ENCODE measurements at places on chromosomes 5 and 9.

DNA sequence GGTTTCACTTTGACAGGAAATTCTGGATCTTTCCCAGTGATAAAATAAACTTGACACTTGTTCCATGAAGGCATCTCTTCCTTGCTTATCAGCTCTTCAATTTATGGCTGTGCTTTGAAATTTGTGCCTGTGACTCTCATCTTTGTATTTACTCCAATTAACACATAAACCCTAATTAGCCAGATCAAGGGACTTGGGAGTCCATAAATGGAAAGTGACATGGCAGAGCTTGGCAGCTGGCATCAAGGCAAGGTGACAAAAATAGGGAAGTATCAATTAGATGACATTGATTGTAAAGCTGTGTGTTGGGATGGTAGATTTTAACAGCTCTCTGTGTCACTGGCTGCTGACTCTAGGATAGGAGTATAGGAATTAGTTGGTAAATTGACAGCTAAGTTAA is 133.9 kb downstream of the PBX3 start:
- no peak for DNase-seq

- DNase-seq, result no peak
Measured at GRCh38 chr5:106363578-106363977, 1307.2 kb downstream of the EFNA5 start.

- DNase-seq, result no peak
Measured at GRCh38 chr9:82791692-82792091, 271.2 kb downstream of the RASEF start.

DNA sequence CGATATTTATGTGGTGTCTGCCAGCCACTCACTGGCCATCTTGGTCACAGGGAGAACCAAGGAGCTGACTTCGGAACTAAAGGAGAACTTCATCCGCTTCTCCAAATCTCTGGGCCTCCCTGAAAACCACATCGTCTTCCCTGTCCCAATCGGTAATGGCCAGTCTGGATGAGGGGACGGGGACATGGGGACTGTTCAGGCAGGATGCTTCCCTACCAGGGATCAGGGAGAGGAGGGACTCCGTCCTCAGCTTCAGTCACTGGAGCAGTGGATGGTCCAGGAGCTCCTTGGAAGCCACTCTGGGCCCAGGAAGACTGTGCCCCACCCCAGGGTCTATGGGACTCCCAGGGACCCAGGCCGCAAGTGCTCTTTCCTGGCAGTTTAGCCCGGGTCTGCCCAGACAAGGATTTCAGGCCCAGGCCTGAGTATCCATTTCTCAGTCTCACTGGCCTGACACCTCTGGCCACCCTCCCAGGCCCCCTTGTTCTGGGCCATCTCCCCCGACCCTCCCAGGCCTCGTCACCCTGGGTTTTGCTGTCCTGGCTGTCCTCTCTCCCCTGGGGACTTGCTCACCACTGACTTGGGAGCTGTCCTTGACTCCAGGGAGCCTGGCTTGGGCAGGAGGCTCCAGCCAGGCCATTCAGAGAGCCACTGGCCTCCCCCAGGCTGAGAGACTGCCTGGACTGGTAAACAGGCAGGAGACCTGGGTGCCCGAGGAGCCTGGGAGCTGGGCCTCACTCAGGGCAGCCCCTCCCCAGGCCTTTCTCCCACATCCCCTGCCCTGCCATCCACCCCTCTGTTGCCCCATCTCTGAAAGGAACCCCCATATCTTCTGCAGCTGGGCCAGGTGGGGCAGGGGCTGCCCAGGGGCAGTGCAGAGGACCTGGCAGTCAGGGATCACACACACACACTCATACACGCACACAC is 3.1 kb downstream of the LCN2 start:
- no peak for DNase-seq

GRCh38 chr9:3361116-3361515 is 164.7 kb downstream of the RFX3 start:
- no peak for DNase-seq

GRCh38 chr5:109910874-109911273 is 221.1 kb downstream of the MAN2A1 start:
- DNase-seq, result no peak

DNA sequence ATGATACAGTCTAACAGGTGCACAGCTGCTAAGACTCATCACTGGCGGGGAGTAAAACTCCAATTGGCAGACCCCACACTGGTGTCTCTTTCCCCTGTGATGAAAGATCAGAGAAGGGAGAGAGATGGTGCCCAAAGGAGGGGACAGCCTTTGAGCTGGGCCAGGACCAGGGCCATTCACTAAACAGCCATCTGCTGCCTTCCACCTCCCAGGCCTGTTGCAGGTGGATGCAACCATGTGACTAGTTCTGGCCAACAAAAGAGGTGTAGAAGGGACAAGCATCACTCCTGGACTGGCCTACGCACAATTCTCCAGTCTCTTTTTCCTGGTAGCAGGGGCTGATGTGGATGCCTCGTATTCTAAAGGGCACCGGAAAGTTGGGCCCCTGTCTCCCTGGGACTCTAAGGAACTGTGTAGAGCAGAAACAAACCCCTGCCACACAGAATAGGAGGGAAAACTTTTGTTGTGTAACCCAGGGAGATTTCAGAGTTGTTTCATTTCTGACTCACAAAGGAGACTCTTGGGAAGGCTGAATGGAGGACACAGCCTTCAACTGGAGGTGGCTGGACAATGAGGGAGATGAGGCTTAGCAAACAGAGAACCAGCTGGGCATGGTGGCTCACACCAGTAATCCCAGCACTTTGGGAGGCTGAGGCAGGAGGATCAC is 26.9 kb downstream of the TNIP1 start:
- no peak for DNase-seq

- no peak for DNase-seq
Measured at GRCh38 chr5:28685794-28686193, 1647.4 kb upstream of the CDH9 start.

- no peak for DNase-seq
Measured at GRCh38 chr9:75086541-75087288, 1.2 kb downstream of the NMRK1 start.

DNA sequence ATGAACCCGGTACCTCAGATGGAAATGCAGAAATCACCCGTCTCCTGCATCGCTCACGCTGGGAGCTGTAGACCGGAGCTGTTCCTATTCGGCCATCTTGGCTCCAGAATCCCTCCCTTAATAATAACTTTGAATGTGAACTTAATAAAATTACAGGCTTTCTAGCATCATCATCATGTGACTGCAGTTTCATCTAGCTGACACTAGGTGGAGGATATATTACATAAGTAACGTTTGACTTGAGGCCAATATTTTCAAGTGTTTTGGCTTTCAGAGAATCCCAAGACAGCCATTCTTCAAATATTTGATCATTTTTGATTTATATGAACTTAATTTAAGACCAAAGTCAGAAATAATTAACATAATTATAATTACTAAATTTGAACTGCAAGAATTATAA is 474.9 kb upstream of the CDH10 start:
- no peak for DNase-seq

DNA sequence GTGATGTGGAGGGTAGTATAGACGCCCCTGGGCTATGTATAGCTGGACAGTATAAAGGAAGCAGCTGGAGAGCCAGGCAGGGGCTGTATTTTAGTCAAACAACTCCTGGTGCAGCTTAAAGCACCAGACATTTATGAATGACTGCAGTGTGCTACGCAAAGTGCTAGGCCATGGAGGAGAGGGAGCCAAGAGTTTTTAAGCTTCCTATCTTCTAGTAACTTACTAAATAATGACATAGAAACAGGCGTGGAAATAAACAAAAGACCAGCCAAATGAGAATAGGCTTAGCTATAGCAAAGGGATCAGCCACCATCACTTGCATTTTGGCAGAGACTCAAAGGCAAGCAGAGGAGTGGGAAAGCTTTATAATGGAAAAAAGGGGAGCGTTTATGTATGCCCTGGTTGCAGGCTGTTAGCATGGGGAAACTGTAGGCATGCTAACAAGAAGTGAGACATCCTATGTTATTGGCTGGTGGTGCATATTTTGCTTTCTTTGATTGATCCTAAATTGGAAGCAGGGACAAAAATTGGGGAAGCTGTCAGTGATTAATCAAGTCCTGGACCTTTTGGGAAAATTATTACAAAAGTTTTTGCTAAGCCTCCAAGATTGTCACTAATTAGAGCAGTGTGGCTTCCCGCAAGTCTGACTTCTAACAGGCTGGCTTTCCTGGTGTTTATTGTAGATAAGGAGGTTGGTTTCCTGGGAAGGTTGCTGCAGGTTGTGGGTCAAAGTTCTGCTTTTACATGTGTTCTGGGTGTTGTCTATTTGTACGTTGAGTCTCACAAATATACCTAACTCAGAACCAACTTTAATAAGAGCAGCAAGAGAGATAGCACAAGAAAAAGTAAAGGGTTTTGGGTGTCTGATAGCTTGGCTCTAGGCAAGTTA is 46.6 kb downstream of the RAB3C start:
- DNase-seq, result no peak

- no peak for DNase-seq
Measured at GRCh38 chr5:111834926-111835599, 78.1 kb upstream of the NREP start.

- DNase-seq, result no peak
Measured at GRCh38 chr9:136287960-136288753, 15.7 kb downstream of the CCDC187 start.

- DNase-seq, result no peak
Measured at GRCh38 chr5:31965227-31965626, 208.9 kb downstream of the GOLPH3 start.

- DNase-seq, result no peak
Measured at GRCh38 chr9:117681888-117682287, 22.3 kb upstream of the TLR4 start.

- DNase-seq, result no peak
Measured at GRCh38 chr5:172365948-172366608, 82.5 kb upstream of the UBTD2 start.

- DNase-seq, result no peak
Measured at GRCh38 chr5:74560245-74560644, 80.3 kb downstream of the ENC1 start.

DNA sequence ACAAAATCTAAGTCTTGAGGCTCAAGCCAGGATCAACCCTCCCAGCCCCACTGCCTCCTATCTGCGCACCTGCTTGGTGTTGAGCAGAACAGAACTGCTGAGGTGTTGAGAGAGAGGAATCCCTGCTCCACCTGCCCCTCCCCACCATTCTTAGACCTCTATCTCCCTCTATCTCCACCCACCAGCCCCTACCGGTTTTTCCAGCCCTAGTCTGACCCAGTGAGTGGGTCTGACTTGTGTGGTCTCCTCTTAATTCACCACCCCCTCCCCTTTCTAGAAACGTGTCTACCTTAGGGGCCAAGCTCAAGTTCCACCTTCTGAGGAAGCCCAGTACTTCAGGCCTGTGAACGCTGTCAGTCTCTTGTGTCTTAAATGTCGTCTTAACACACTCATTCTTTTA is 93.7 kb downstream of the ARHGAP26 start:
- no peak for DNase-seq

GRCh38 chr5:473551-474192 is 30.7 kb downstream of the EXOC3 start:
- no peak for DNase-seq

- no peak for DNase-seq
Measured at GRCh38 chr5:67900514-67900913, 315.0 kb upstream of the PIK3R1 start.

DNA sequence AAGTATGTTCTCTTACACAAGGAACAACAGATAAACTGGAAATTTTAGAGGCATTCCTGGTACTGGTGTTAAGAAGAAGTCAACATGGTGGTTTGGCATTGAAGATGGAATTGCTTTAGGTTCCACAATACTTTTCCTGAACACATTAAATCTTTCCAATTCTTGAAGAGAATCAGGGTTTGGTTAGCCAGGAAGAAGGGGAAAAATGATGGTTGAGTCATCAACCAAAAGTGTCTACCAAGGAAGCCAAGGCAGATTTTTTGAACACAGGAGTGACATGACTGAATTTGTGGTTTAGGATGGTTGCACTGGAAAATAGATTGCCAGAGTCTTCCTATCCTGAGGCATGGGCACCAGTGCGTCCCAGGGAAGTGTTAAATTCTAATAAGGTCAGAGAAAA is 433.4 kb downstream of the TMEM38B start:
- no peak for DNase-seq

DNA sequence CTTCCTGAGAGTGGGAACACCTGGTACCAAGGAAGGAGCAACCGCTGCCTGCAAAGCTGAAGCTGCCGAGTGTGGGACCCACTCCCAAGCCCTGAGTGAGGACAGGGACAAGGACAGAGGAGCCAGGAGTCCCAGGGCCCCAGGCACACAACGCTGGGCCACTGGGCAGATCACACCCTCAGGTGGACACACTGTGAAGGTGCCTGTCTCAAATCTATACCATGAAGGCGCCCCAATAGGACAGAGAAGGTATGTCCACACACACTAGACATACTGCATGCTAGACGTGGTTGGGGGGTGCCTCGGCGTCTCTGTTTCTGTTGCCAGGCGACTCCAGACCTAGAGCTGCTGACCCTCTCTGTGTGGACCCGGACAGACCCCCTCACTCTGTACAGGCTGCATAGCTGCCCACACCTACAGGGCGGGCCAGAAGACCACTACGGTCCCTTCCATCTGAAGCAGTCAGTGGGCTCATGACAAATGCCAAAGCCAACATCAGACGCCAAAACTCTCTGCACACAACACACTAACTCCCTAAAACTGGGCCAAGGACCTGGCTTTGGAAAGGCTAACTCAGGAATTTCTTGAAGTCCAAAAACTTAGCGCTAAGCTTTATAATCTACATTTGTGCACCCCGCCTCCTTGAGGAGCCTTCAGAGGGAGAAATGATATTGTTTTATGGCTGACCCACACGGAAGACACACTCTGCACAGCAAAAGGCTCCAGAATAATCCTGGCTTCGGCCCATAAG is 60.7 kb downstream of the ROR2 start:
- DNase-seq, result no peak

GRCh38 chr5:109935833-109936490 is 246.2 kb downstream of the MAN2A1 start:
- DNase-seq, result no peak

DNA sequence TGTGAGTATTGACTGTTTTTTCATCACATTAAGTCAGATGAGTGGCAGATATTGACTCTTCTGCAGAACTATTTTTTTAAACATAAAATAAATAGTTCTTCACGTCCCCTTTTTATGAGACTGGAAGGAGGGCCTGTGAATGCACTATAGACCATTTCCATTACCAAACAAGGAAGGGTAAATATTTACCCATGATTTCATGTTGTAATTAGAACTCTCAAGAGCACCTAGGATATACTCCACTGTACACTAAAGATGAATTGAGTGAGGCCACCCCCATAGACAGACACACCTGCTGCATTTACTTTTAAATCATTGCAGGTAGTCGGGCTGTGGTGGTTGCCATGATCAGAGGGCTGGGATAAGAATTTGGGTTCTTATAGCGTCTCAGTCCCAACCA is 22.6 kb downstream of the SLC36A1 start:
- no peak for DNase-seq

DNA sequence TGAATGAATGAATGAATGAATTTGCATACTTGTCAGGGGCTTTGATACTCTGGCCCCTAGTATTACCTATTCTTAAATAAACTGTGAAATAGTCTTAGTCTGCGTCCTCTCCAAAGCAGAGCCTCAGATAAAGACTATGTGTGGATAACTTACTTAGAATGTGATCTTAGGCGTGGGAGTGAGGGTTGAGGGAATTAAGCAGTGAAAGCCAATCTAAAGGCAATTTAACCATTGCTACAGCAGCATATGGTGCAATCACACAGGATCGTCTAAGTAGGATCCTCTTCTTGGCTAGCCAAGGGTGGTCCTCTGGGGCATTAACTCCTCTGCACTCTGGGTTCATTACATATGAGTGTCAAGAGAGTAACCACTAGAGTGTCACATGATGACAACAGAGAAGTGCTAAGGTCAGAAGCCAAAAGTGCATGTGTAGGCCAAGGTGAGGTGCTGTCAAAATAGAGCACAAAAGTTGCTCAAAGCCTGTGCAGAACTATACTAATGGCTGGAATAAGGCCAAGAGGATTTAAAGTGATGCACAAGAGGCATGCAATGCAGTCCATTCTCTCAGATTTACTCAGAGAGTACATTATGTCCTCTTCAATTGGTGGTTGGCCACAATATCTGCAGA is 274.4 kb upstream of the SEMA6A start:
- DNase-seq, result no peak

All from stimulated activated CD8-positive, alpha-beta memory T cell treated with anti-CD3 and anti-CD28 coated beads, Interleukin-15, amount 100 ng/mL, for 24 hours (primary cell).